ENCODE measurements at places on chromosomes 3 and 15. TPM values are rescaled to one million over a fixed set of nuclear protein-coding genes. Genes with fewer than 3 reads are reported as not detected.

DNA sequence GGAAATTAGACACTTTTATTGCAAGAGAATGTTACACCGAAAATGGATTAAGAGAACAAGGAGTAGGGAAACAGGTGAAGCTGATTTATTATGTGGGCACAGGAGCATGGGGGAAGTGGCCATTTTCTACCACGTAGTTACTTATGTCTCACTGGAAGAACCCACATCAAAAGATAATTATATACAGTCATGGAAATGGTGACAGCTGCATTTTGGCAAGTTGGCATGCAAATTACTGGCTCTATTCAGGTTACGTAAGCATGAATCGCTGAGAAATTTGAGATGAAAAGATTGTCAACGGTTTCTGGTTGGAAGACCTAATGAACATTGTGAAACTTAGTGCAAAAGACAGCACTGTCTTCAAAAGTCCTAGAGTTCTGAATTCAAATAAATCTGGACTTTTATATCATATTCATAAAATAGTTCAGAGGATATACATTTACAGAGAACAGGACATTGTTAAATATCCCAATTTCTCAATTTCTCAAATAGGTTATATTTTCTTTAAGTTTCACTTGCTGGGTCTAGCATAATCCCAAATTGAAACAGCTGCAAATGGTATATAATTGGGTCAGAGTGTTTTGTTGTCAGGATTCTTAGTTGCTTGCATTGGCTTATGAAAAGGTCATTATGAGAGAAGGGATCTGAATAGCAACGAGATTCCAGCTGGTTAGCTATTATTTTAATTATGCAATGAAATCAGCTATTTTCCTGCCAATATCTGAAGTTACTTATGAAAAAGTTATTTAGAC, 567.8 kb downstream of the ZPLD1 start:
- no peak for DNase-seq

- DNase-seq: no peak
These were observed 104.0 kb upstream of the ATP10A start for GRCh38 chr15:25967116-25967515.

DNA sequence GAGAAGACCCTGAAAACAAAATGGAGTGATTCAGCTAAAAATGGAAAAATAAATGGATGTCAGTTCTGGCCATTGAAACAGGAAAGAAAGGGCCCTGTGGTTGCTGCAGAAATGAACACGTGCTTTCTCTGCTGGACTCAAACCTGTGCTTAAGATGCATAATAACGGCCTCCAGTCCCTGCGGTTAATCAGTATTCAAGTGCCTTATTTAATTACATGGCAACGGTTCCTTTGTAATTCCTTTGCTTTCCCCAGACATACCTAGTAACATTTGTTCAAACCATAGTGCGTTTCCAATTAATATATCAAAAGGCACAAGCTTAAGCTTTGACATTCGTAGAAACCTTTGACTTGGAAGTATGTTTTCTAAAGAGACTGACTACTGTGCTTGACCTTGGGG, 428.3 kb downstream of the GABRG3 start:
- no peak for DNase-seq

- DNase-seq: no peak
These were observed 91.3 kb upstream of the UBE2E2 start for GRCh38 chr3:23111797-23112196.

DNA sequence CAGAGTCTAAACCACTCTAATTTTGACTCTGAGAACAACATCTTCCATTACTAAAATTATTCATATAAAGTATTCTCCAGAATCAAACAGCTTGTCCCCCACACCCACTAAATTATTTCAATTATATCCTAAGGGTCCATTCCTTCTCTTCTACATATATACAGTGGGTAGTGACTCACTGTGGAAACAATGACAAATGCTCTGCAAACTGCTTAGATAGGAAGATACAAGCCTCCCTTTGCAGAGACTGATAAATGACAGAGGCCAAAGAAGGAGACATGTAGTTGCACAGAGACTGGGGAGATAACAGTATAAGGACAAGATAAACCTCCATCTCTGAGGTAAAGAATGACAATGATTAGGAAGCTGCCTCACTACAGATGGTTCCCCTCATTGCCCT, 1087.4 kb downstream of the AGBL1 start:
- DNase-seq: no peak

DNA sequence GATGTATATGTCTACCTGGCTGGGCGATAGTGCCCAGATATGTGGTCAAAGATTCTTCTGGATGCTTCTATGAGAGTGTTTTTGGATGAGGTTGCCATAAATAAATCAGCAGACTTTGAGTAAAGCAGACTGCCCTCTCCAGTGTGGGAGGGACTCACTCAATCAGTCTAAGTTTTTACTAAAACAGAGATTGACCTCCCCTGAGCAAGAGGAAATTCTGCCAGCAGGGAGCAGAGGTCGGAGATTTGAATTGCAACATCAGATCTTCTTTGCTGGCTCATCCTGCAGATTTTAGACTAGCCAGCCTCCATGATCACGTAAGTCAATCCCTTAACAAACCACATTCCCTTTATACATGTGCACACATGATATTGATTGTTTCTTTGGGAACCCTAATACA, 300.9 kb downstream of the MCTP2 start:
- no peak for DNase-seq

The CBLB gene
- 5.9 TPM for total RNA-seq

The TMOD2 gene
- 1.6 TPM for total RNA-seq

GRCh38 chr15:71192816-71193215, 77.5 kb downstream of the THSD4 start:
- no peak for DNase-seq

GRCh38 chr15:81926981-81927380, 118.8 kb downstream of the MEX3B start:
- DNase-seq: no peak

DNA sequence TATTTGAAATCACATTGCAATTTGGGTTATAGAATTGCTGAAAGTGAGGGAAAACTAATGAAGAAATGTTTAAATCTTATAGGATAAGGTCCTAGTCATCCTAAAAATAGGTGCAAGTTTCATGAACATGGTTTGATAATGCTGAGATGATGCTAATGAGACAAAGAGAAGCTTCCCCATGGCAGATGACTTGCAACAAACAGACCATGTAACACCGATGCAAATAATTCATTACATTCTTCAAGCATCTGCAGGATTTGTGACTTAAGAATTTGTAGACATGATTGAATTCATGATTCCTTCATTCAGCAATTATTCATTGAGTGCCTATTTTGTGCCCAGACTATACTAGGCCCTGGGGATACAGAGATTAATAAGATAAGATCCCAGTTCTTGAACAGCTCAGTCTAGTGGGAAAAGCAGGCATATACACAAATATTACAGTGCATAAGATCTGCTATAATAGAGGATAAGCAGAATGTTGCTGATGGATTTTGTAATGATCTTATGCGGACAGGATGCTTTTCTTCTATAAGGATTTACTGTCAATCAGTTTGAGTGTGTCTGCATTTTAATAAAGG, 367.9 kb upstream of the GBE1 start:
- DNase-seq: no peak

GRCh38 chr3:66397745-66398144, 103.1 kb downstream of the LRIG1 start:
- no peak for DNase-seq

DNA sequence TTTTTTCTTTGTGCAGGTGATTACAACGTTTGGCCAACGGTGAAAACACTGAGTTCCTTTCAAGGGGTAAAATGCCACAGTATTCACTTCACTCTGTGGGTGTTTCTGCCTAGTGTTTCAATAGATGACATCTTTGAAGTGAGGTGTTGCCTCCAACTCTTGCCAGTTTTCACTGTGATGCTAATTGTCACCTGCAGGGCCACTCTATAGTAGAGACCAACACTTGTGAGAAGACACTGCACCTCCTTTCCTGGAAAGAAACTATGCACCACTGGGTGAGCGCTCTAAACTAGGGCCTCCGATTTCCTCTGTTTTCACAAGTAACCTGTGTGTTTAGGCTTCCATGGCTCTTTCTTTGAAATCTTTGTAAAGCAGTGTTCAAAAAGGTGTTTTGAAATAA, 98.3 kb downstream of the THRB start:
- no peak for DNase-seq

DNA sequence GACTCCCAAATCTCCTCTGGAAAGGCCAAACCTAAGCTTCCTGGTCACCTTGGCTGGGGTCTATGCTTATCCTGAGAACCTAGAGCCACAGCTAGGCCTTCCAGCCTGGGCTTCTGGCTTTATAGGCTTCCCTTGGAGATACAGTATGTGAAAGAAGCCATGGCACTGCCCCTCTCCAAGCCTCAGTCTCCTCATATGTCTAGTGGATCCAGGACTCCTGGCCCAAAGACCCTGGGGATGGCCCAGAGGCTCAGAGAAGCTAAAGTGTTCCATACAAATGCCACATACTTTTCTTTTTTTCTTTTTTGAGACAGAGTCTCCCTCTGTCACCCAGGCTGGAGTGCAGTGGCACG, 8.6 kb downstream of the ACAA1 start:
- DNase-seq: no peak

DNA sequence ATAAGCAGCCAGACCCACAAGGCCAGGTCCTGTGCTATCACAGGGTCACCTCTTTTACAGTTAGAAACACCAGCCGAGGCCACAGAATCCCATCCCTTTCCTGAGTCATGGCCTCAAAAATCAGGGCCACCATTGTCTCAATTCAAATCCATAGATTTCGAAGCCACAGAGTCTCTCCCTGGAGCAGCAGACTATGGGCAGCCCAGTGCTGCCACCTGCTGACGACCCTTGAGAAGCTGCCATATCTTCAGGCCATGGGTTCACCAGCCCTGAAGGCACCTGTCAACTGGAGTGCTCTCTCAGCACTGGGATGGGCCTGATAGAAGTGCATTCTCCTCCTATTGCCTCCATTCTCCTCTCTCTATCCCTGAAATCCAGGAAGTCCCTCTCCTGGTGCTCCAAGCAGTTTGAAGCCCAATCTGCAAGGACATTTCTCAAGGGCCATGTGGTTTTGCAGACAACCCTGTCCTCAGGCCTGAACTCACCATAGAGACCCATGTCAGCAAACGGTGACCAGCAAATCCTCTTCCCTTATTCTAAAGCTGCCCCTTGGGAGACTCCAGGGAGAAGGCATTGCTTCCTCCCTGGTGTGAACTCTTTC, 39.6 kb downstream of the TGM4 start:
- no peak for DNase-seq

DNA sequence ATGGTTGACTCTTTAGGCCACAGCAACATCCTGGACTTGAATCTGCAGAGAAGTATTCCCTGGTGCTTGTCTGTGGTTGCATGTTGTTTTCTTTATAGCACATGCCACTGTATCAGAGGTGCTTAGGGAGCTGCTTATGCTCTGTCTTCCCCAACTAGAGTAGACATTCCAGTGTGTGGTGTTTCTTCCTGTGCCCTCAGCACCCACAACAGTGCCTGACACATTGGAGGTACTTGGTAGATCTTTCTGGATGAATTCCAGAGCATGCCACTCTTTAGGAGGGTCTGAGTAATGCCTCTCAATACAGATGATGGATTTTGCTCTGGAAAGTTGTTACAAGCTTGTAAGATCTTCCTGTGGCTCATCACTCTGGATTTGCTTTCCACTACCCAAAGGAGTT, 117.6 kb downstream of the CHDH start:
- no peak for DNase-seq

DNA sequence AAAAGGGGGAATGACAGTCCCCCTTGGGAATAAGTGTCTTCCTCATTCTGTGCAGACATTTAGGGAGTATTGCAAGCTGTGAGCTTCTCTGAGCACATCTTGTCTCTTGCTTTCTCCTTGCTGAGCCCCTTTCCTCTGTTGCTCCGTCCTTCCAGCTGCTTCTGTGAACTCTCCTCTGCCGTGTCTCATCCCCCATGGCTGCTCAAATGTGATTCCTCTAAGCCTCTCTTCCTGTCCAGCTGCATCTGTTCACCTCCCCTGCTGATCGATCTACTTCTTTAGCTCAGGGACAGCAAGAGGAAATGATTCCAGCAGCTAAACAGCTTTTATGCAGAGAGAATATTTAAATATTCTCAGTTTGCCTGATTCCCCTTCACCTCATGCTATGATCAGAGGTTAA, 328.0 kb upstream of the DNAJC19 start:
- DNase-seq: no peak

The IL17RD gene
- 13.2 TPM for total RNA-seq

The P2RY14 gene
- total RNA-seq: not detected

DNA sequence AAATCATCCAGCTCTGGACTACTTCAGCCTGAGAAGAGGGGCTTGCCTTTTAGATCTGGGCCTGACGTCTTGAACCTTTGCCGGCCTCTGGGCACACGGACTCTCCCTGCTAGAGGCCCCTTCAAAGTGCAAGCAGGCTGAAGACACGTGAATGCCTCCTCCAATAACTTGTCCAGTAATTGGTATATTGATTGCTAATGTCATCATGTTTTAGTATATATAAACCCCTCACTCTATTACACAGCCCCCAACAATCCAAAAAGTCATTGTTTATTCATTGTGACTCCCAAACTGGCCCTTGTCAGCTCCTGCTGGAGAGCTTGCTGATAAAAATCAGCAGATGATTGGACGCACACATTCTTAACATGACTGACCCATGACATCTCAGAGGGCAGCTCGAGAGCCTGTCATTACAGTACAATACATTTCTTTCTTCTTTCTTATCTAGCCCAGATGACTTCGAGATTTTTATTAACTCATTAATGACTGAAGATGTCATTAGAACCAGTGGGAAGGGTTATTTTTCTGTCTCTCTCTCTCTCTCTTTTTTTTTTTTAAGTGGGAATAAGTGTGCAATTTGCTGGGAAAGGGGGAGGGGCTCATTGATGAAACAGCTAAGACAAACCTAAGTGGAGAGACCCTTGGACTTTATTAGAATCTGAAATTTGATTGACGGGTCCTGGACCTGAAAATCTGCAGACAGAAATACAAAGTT, 65.5 kb upstream of the NR2F2 start:
- no peak for DNase-seq

The LZTFL1 gene
- 8.6 TPM for total RNA-seq

- no peak for DNase-seq
These were observed 547.4 kb upstream of the ALCAM start for GRCh38 chr3:104819333-104819732.

DNA sequence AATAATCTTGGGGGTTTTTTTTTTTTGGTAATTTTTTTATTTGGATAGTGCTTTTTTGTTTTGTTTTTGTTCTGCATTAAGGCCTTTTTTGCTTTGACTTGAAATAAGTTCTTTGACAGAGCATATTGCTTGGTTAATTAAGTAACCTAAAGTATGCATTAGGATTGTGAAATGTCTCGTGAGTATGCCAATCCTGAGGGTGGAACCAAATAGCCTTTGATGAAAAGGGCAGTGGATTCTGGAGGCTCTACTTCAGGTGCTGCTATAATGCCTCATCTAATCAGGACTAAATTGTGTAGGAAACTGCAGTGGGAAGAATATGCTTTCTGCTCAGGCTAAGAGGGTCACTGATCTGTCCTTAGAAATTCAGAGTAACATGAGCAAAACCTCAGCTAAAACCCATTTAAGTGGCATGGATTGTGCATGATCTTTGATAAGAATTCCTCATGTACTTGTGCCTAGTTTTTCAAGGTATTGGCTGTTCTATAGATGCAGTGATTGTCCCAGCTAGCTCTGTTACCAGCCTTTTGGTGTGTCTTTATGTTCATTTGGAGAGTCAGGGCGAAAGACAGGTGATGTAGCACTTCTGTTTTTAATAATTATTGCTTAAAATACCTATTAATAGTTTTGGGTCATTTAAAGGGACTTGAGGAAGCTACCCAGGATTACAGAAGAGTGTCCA, 15.4 kb downstream of the CDV3 start:
- DNase-seq: no peak

- DNase-seq: no peak
These were observed 32.5 kb downstream of the PHC3 start for GRCh38 chr3:170149016-170149415.

Data from epithelial cell of proximal tubule (primary cell).